ENCODE measurements at places on chromosomes 12 and 14. TPM values are rescaled to one million over a fixed set of nuclear protein-coding genes. Genes with fewer than 3 reads are reported as not detected.

Gene JAG2
- total RNA-seq, result 4.4 TPM

Gene SLC5A8
- not detected for total RNA-seq

Gene ITGB7
- total RNA-seq, result 0.18 TPM

Gene PRKD1
- total RNA-seq, result 25.3 TPM

Gene PTHLH
- total RNA-seq, result not detected

Gene TC2N
- 1.3 TPM for total RNA-seq

Gene HHIPL1
- total RNA-seq, result 6.5 TPM

Gene LRRC43
- total RNA-seq, result 1.1 TPM

Gene MYF5
- not detected for total RNA-seq

Gene RPS6KL1
- total RNA-seq, result 0.18 TPM

Gene TMEM132C
- 8.7 TPM for total RNA-seq

Gene CMKLR1
- 0.32 TPM for total RNA-seq

Gene BCL11B
- total RNA-seq, result not detected

Gene KRT79
- not detected for total RNA-seq

Gene KIF5A
- not detected for total RNA-seq

Gene DPPA3
- total RNA-seq, result not detected

Gene FAR2
- total RNA-seq, result 3.2 TPM

Gene ERGIC2
- total RNA-seq, result 70.3 TPM

Gene GDF3
- total RNA-seq, result not detected

Gene NKX2-1
- not detected for total RNA-seq

Gene KERA
- total RNA-seq, result not detected

Gene GLI1
- total RNA-seq, result not detected

Gene ABCD2
- not detected for total RNA-seq

Gene KRT80
- total RNA-seq, result not detected

Gene PRPF40B
- total RNA-seq, result 2.6 TPM

Gene GALC
- 31.1 TPM for total RNA-seq

Gene REP15
- 0.54 TPM for total RNA-seq

Gene ADAM21
- total RNA-seq, result 1.4 TPM

Gene C12orf50
- total RNA-seq, result not detected

Gene RDH5
- 7.2 TPM for total RNA-seq

Gene KRT74
- total RNA-seq, result not detected

Gene OTUB2
- total RNA-seq, result 1.5 TPM

Gene RND1
- 0.18 TPM for total RNA-seq

Gene AQP2
- total RNA-seq, result not detected

Gene TMEM116
- 5.2 TPM for total RNA-seq

Gene RPGRIP1
- not detected for total RNA-seq

Gene HOXC13
- not detected for total RNA-seq

Gene SNX6
- total RNA-seq, result 179 TPM

Gene CABP1
- 0.81 TPM for total RNA-seq

Gene TAS2R7
- total RNA-seq, result not detected

Gene SETD1B
- 3.1 TPM for total RNA-seq

Gene SYNDIG1L
- not detected for total RNA-seq

Gene KRT82
- total RNA-seq, result not detected

Gene EEA1
- 6.9 TPM for total RNA-seq

Gene SLC22A17
- total RNA-seq, result 10.4 TPM

Gene RAD9B
- total RNA-seq, result not detected

Gene CHMP4A
- total RNA-seq, result 34.7 TPM

Gene TPPP2
- total RNA-seq, result not detected

Gene RNFT2
- 0.36 TPM for total RNA-seq

Gene DDN
- 0.32 TPM for total RNA-seq

Gene RFX4
- not detected for total RNA-seq

Gene PPP1R13B
- 6.6 TPM for total RNA-seq

Gene CAPZA3
- not detected for total RNA-seq

Gene KRT71
- not detected for total RNA-seq

Gene GPRC5A
- 20.3 TPM for total RNA-seq

Gene IL22
- total RNA-seq, result not detected

Gene RNASE3
- total RNA-seq, result not detected

Gene PLEKHD1
- total RNA-seq, result not detected

All from cardiac atrium fibroblast (primary cell).